ENCODE measurements at places on chromosomes 6 and 20.

GRCh38 chr20:8720089-8720488 lies 348.8 kb upstream of the PLCB4 start:
- DNase-seq: no peak

GRCh38 chr6:2737885-2738284 lies 12.8 kb downstream of the MYLK4 start:
- DNase-seq: no peak

GRCh38 chr6:131366223-131366622 lies 206.8 kb upstream of the ARG1 start:
- DNase-seq: no peak

DNA sequence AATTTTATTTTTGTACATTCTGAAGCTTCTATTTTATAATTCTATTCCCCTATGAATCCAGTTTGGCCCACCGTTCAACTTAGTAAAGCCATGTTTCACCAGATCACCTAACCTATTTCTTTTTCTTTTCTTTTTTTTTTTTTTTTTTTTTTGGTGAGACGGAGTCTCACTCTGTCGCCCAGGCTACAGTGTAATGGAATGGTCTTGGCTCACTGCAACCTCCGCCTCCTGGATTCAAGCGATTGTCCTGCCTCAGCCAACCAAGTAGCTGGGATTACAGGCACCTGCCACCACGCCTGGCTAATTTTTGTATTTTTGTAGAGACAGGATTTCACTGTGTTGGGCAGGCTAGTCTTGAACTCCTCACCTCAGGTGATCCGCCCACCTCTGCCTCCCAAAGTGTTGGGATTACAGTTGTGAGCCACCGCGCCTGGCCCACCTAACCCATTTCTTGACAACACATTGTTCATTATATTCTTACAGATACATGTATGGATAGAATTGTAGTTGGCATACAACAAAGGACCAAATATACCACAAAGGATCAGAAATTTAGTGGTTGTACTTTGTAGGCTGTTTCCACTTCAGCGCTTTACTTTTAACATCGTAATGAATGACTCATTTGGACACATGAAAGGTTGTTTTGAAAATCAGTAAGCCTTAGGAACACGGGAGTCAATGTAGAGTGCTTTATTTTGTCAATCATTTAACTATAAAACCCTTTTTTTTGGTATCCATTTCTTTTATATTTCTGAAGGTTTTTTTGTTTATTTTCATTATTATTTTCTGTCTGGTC lies 63.2 kb downstream of the GJA1 start:
- no peak for DNase-seq

DNA sequence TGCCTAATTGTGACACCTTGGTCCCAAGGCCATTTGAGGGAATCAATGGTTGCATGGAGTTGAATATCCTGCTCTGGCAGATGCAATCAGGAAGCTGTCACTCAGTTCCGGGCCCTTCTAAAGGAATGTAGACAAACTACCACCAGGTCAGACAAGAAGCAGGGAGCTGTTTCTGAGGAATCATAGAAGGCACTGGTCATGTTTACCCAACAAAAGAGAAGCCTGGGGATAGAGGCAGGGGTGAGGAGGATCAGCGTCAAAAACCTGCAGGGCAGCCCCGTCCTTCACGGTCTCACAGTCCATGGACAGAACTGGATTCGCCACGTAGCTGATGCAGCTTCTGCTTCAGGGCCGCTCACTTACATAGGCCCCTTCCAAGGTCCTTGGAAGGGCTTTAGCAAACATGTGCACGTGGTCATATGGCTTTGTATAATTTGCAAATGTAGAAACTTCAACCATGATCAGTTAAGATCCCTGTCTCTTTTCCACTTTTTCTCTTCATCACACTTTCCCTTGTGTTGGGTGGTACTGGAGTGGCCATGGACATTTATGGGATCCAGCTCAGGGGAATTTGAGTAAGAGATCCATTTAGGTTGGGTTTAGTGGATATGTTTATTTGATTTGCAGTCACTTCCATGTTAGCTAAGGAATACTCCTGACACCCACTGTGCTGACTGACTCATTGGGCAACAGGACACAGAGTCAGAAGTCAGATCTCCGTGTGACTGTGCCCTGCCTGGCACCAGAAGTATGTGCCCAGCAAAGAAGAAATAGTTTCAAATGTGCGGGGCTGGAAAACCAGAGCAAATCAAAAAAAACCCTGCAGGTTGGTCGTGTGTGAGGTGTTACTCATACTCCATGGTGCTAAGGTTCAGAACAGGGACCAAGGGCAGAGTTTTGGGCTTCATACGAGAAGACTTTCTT lies 60.0 kb upstream of the ZFAND3 start:
- DNase-seq: no peak

DNA sequence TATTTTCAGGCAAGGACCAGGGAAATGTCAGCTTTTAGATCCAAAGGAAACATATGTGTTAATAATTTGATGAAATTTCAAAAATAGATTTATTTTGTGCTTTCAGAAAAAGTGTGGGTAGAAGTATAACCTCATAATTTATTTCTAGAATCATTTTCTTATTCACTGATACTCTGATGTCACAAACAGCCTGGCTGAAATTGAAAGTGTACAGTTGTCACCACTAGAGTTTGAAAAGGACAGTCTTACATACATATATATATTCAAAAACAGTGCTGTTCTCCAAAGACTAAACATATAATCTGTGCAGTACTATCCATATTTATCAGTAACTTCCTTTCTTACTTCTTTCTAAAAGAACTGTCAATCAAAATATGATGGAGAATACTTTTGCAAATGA lies 254.4 kb upstream of the KCNQ5 start:
- no peak for DNase-seq

DNA sequence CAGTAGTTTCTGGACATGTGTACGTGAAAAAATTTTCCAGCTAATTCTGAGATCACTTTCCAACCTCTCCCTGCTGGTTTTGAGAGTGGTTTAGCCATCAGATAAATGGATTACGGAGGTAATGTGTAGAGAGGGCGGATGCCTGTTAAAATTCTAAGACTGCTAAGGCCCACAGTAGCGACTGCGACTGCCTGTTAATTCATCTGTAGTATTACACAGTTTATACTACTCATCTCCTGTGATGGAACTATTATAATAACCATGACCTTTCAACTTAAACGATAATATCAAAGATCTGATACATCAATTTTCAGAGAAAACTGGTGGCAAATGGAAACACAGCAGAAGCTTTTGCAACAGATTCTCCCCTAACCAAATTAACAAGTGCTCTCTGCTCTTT lies 102.3 kb downstream of the IRF4 start:
- DNase-seq: no peak
